ENCODE measurements at places on chromosomes 4 and X. TPM values are rescaled to one million over a fixed set of nuclear protein-coding genes. Genes with fewer than 3 reads are reported as not detected.
A peak's percentile ranks its signal among the peaks of the same experiment; 100 is the strongest.

GRCh38 chrX:14932136-14932535 is 58.9 kb downstream of the MOSPD2 start:
- peaks cover 15% of the 10 kb centered on the region for H3K4me1 ChIP-seq
- H3K27ac ChIP-seq, result no peak overlapping the region
- H3K27me3 ChIP-seq, result no peaks in the 10 kb centered on the region
- H3K4me3 ChIP-seq, result no peak overlapping the region
- no peaks in the 10 kb centered on the region for H3K36me3 ChIP-seq

Gene ZXDB
- 7.9 TPM for total RNA-seq

Gene MAPK10
- 4.6 TPM for total RNA-seq

DNA sequence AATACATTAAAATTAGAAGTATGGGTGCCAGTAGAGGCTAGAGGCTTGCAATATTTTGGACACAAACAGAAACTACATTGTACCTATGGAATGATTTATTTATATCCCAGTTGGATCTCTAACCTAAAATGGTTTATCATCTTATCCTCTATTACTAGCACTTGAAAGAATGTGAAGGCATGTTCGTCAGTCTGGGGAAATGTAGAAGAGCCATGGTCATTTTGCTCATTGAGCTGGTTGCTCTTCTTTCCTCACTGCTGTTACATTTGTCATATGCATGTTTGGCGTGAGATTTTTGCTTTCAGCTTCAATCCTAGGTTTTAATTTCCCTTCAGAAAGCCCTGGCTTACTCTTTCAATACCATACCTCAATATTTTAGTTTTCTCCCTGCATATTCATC is 82.4 kb upstream of the MYOZ2 start:
- H3K27ac ChIP-seq, result no peak overlapping the region
- H3K4me1 ChIP-seq, result no peaks in the 10 kb centered on the region
- no peaks in the 10 kb centered on the region for H3K27me3 ChIP-seq
- H3K4me3 ChIP-seq, result no peak overlapping the region
- no peak for DNase-seq
- H3K36me3 ChIP-seq, result no peaks in the 10 kb centered on the region

DNA sequence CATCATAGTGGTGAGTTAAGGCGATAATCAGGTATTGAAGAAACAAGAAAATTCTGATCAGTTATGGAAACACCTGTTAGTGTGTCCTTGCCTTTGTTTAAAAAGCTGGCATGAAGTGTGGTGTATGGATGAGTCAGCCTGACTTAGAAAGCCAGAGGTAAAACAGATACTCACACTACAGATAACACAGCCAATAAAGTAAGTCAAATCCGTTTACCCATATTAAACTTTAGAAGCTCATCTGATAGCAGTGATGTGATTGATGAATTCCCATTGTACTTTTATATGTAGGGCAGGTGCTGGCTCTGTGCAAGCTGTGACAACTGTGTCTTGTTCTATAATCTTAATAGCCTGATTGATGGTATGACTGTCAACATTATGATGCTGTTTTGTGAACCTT is 1392.7 kb upstream of the IGFBP7 start:
- H3K36me3 ChIP-seq, result peaks cover 6% of the 10 kb centered on the region
- H3K27ac ChIP-seq, result no peak overlapping the region
- H3K4me3 ChIP-seq, result no peak overlapping the region
- H3K27me3 ChIP-seq, result peaks cover 21% of the 10 kb centered on the region

DNA sequence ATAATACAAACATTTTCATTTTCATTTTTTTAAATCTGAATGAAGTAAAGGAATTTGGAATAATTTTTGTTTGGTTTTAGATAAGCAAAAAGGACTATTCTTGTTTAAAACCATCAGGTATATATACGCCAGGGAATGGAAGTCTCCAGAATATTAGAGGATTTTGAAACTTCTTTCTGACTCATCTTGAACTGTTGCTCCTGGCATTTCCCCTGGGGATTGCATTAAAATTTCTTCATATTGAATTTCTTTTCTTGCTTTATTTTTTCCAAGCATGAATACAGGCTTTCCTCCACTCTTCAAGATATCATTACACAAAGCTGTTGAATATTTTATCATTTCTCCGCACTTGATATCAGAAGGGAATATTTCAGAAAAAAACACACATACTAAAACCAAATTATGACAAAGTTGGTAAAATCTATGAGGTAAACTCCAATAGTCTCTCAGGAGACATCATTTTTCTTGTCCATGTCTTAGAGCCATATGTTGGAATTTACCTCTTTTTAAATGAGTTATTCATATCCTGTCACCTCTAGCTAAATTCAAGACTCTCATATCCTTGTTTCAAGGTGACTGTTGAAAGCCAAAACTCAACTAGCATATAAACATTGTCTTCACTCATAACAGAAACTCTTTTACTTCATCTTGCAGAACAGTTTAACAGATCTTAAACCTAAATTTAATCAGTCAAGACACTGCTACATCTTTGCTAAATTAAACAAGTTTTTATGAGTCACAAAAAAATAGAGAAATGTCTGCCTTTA is 20.7 kb upstream of the CSN1S1 start:
- H3K4me3 ChIP-seq, result no peak overlapping the region
- H3K27ac ChIP-seq, result no peak overlapping the region
- 0 out of 2 replicates have a peak, but pooled peaks cover 3% of the 10 kb centered on the region for H3K27me3 ChIP-seq

DNA sequence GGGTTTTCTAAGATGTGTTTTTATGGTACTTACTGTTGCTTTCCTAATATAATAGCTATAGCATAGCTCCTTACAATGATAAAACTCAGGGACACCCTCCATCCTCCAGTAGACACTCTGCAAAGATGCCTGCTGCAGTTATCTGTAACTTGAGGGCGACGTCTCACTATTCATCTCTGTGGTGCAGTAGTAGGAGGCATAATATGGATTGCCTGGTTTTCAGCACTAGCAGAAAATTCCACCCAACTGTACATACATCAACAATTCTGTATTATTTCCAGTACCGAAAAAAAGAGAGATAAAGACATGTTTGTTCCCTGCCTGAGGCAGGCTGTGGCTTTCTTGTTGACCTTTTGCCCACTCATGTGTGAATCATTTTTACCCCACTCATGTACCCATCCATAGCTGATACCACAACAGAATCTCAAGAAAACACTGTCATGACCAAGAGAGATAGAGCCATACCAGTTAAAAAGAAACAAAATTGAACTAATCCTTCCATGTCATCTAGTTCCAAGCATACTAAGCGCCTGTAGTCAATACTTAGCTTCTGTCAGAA is 220.1 kb downstream of the RAB28 start:
- no peaks in the 10 kb centered on the region for H3K36me3 ChIP-seq
- no peaks in the 10 kb centered on the region for H3K27me3 ChIP-seq
- peaks cover 26% of the 10 kb centered on the region for H3K4me1 ChIP-seq
- no peak overlapping the region for H3K4me3 ChIP-seq
- no peak for DNase-seq
- H3K27ac ChIP-seq, result no peak overlapping the region

- H3K27me3 ChIP-seq, result peaks cover 36% of the 10 kb centered on the region
- H3K4me3 ChIP-seq, result peak within 1 kb of the TSS; percentile 83
- DNase-seq, result peak; percentile 62
- no peaks in the 10 kb centered on the region for H3K36me3 ChIP-seq
- peaks cover 18% of the 10 kb centered on the region for H3K4me1 ChIP-seq
Measured at GRCh38 chr4:73869130-73870055, at the start of gene CXCL1. TSS of gene CXCL1 (plus strand) at chr4:73869393. CDS start at chr4:73869471, 78 bp downstream.

DNA sequence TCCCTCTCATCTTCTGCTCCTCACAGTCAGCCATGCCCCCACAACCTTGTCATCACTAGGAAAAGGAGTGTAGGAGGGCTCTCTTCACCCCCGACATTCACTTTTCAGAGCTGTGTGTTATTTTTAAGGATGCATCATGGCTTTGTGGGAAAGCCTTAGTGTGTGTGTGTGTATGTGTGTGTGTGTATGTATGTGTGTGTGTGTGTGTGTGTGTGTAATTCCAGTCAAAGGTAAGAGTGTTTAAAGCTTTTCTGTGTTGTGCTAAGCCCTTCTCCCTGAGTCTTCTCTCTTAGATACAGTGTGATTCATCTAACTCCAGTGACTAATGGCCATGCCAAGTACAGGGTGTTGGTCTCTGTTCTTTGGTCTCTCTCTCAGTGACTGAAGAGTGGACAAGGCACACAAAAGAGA is 76.6 kb downstream of the CHIC2 start:
- H3K36me3 ChIP-seq, result no peaks in the 10 kb centered on the region
- H3K4me1 ChIP-seq, result peaks cover 11% of the 10 kb centered on the region
- no peak overlapping the region for H3K27ac ChIP-seq

Gene IL9R
- total RNA-seq, result 1.9 TPM

Gene TMEM150C
- total RNA-seq, result 2.7 TPM

DNA sequence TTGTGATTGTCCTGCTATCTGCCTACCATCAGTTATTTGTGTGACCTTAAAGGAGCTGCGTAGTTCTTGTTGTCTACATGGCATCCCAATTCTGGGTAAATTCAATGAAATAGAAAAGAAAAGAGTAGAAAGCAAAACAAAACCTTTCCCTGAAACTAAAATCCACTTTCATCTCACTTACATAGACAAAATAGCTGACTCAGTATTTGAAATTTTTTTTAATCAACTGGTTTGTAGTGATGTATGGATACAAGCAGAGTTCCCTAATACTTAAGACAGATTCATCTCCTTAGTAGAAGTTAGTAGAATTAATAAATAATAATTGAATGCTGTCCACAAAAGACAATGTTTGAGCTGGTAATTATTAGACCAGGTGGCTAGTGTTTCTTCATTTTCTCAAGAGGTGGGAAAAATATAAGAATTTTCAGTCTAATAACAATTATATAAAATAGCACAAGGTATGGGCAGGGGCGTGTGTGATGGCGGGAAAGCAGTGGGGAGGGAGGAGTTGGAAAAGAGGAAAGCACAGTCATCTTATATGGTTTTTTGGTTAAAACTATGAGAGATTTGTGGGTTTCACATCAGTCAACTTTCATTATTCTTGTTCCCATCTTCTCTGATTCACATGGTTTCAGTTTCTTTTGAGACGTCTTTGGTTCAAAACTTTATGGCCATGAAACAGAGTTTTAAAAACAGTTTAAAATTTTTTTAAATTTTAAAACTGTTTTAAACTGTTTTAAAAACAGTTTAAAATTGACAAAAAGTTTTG is 275.2 kb downstream of the SPRY1 start:
- peaks cover 13% of the 10 kb centered on the region for H3K4me1 ChIP-seq
- no peak for DNase-seq
- no peak overlapping the region for H3K27ac ChIP-seq

DNA sequence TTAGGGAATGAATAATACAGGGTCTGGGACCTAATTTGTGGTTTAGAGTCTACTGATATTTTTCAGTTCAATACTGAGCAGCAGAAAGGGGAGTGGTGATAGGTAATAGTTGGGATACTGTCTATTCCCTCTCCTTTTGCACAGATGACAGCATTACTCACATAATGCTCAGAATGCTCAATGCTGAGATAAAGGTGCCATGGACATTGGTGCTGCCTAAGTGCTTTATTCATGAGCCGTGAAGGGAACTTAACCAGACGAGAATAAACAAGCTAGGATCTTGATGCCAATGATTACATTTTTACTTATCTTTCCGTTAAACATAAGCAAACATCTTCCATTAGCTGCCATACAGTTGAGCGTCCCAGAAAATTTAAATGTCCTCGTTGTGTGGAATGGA is 75.6 kb downstream of the STK32B start:
- no peak overlapping the region for H3K27ac ChIP-seq
- no peak overlapping the region for H3K4me3 ChIP-seq
- 0 out of 2 replicates have a peak, but pooled peaks cover 3% of the 10 kb centered on the region for H3K36me3 ChIP-seq
- H3K4me1 ChIP-seq, result no peaks in the 10 kb centered on the region

DNA sequence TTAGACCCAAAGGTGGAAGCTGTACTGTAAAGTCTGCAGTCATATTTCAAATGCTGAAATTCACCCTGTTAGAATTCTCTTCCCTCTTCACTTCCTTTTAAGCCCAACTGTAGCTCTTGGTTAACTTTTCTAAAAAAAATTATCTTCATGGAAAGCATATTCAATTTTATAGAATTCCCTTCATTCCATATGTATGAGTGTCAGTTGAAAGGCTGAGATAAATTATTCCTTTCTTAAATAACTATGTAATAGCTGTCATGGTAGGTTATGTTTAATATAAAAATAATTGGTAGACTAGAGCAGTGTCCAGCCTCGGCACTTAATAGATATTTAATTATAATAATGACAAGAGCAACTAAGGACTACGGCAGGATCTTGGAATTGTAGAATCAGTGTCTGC is 16.8 kb upstream of the ARSH start:
- DNase-seq, result no peak
- H3K27me3 ChIP-seq, result no peaks in the 10 kb centered on the region
- no peak overlapping the region for H3K4me3 ChIP-seq
- H3K36me3 ChIP-seq, result no peaks in the 10 kb centered on the region
- H3K27ac ChIP-seq, result no peak overlapping the region

- DNase-seq, result no peak
- peaks cover 11% of the 10 kb centered on the region for H3K4me1 ChIP-seq
- no peaks in the 10 kb centered on the region for H3K27me3 ChIP-seq
- H3K4me3 ChIP-seq, result no peak overlapping the region
Measured at GRCh38 chrX:130877892-130878341, 25.1 kb downstream of the ENOX2 start.

- no peak overlapping the region for H3K4me3 ChIP-seq
- no peak overlapping the region for H3K27ac ChIP-seq
- no peak for DNase-seq
Measured at GRCh38 chrX:20499763-20500162, 233.1 kb upstream of the RPS6KA3 start.

Gene OTUD6A
- total RNA-seq, result 0.13 TPM

- DNase-seq, result no peak
- no peak overlapping the region for H3K4me3 ChIP-seq
- H3K27ac ChIP-seq, result no peak overlapping the region
- H3K4me1 ChIP-seq, result no peaks in the 10 kb centered on the region
- peaks cover 10% of the 10 kb centered on the region for H3K36me3 ChIP-seq
- no peaks in the 10 kb centered on the region for H3K27me3 ChIP-seq
Measured at GRCh38 chr4:141011901-141012315, 121.4 kb downstream of the RNF150 start.

DNA sequence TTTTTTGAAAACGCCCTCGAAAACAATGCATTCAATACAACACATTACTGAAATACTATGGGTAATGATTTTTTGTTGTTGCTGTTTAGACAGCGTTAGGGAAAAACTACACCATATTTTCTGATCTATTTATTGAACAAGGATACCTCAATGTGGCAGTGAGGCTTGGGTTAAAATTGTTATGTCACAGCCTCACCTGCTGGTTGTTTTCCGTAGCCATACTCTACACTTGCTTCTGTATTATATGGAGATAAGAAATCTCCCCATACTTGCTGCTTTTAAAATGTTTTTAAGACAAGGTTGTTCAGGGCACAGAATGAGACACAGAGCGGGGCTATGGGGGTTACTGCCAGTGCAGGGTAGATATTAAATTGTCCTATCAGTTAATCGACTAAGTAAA is 221.6 kb upstream of the FTHL17 start:
- no peaks in the 10 kb centered on the region for H3K36me3 ChIP-seq
- no peak for DNase-seq
- H3K4me3 ChIP-seq, result no peak overlapping the region

Gene CHIC1
- 11.4 TPM for total RNA-seq

Gene TRPC5OS
- total RNA-seq, result not detected

Gene GSX2
- total RNA-seq, result not detected
